ENCODE measurements at places on chromosomes 6 and 20.

DNA sequence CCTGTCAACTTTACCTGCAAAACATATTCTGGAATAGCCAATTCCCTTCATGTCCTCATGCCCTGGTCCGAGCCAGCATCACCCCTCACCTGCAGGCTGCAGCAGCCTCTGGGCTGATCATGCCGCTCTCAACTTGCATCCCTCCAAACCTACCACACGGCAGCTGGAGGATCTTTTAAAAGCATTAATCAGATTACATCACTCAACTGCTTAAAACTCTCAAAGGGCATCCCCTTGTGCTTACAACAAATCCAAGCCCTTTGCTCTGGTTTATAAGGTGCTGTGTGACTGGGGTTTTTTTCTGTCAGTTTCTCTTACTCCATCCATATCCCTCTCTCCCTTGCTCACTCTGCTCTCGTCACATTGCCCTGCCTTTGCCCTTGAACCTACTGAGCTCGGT lies 24.0 kb downstream of the CD40 start:
- no peak for DNase-seq

DNA sequence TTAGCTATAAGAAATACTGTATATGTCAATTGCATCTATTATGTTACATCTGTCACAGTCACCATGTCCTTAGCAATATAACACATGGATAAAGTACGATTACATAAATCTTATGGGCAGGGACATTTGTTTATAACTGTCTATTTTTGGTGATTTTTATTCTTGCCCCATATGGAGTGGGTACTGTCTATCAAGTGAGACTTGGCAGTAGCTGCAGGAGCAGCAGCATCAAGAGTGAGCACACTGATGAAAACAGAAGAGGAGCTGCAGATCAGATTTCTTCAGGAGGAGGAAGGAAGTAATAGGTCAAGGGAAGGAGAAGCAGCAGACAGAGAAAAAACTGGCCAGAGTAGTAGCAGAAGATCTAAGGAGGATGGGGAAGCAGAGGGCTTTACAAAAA lies 516.7 kb downstream of the C6orf118 start:
- no peak for DNase-seq

DNA sequence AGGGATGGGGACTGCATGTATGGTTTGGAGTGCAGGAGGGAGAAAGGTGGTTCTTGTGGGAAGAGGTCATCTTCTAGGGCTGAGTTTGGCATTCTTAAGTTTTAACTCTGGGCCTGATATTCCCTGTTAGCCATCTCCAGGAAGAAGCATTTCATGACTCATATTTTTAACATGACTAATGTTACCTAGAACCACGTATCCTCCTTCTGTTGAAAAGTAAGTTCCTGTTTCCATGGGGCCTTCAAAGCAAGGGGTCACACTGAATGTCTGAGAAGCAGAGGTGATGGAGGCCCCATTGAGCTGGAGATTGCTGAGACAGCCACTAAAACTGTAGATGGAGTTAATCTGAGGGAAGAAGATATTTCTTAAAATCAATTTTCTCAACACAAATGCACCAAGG lies 30.2 kb downstream of the FAM229B start:
- no peak for DNase-seq

- DNase-seq, result no peak
These were observed 294.8 kb downstream of the PTPRK start for GRCh38 chr6:128225612-128226011.

DNA sequence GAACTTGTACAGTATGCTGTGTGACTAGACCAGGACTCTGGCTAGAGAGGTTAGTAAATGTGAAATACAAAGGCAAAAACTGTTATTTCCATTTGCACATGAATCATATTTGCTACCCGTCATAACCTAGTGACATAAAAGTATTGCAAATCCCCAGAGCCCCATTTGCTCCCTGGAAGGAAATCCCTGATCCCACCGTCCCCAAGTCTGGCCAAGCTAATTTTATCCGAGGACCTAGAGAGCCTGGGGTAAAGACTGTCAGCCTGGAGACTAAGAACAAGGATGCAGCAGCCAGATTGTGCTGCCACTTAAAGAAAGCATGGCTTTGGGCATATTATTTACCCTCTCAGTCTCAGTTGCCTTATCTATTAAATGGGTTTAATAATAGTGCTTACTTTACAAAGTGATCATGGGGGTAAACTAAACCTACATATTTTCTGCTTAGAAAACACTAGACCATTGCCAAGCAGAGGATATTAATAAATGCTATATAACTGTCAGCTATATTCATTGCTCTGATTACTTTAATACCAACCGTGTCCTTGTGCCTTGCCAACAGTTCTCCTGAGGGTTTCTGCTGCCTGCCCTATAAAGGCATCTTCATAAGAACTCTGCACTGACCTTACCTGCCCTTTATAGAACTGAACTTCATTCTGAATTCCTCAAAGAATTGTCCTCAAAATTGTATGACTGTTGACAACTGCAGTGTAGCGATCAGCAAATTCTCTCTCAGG lies 16.9 kb upstream of the TNFAIP3 start:
- no peak for DNase-seq
